ENCODE measurements at places on chromosomes 3 and 15.

GRCh38 chr3:56921573-56922453 lies 120.1 kb upstream of the ARHGEF3 start:
- no peak for DNase-seq

DNA sequence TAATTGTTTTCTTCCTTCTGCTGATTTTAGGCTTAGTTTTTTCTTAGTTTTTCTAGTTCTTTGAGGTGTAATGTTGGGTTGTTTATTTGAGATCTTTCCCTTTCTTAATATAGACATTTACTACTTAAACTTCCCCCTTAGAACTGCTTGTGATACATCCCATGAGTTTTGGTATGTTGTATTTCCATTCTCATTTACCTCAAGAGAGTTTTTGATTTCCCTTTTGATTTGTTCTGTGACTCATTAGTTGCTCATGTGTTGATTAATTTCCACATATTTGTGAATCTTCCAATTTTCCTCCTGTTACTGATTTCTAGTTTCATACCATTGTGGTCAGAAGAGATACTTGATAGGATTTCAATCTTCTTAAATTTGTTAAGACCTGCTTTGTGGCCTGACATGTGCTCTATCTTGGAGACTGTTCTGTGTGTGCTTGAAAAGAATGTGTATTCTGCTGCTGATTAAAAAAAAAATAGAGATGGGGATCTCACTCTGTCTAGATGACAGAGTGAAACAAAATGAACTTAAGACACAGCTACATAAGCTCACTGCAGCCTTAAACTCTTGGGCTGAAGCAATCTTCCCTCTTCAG lies 22.3 kb downstream of the GRM2 start:
- DNase-seq, result no peak

- DNase-seq, result peak; percentile 51
Observed at GRCh38 chr15:25783607-25784540, 79.3 kb downstream of the ATP10A start.

DNA sequence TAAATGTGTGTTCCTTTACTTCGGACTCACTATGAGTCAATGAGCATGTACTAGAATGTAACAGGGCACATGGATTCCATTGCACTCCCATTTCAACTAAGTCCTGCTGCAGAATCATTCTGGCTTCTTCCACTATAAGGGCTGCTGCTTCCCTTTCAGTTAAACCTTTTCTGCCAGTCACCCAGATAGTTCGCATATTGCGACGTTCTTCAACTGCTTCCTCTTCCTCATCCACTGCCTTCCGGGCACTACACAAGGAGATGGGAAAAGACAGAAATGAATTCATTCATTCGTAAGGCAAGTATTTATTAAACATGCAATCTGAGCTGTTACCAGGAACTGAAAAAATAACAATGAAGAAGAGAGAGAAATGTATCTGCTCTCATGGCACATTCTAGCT lies 55.6 kb downstream of the POLQ start:
- DNase-seq, result no peak

GRCh38 chr3:45313743-45314403 lies 74.5 kb upstream of the LARS2 start:
- no peak for DNase-seq

GRCh38 chr3:192929146-192929545 lies 11.5 kb upstream of the MB21D2 start:
- DNase-seq, result no peak

DNA sequence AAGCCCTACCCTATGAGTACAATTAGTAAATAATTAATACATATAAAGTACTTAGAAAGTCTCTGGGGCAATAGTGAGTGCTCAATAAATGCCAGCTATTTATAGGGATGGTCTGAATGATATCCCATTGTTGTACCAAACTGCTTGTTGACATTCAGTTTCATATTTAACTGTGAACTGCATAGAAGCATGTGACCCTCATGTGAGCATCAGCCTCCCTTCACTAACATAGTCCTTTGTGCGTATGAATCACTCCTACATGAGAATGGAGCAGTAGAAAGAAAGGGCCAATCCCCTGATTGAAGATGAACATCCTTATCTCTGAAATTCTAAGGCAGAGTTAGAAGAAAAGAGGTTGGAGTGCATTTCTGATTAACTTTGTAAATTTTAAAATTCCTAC lies 68.7 kb upstream of the ATP10A start:
- DNase-seq, result no peak

GRCh38 chr3:73718326-73719110 lies 93.8 kb upstream of the PDZRN3 start:
- no peak for DNase-seq

DNA sequence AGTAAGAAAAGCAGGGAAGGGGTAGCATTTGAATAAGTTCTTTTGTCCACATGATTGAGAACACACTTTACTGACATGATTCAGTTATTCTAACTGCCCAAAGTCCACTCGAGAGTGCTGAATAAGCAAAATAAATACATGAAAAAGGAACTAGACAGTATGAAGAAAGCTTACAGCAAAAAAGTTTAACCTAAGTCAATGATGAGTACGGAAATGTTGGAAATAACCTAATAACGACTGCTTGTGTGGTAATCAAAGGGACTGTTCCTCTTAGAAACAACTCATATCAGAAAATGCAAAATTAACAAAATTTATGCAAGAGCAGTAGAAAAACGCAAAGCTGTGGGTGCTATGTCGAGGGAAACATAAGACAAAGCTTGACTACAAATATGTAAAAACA lies 36.6 kb downstream of the DMXL2 start:
- no peak for DNase-seq

DNA sequence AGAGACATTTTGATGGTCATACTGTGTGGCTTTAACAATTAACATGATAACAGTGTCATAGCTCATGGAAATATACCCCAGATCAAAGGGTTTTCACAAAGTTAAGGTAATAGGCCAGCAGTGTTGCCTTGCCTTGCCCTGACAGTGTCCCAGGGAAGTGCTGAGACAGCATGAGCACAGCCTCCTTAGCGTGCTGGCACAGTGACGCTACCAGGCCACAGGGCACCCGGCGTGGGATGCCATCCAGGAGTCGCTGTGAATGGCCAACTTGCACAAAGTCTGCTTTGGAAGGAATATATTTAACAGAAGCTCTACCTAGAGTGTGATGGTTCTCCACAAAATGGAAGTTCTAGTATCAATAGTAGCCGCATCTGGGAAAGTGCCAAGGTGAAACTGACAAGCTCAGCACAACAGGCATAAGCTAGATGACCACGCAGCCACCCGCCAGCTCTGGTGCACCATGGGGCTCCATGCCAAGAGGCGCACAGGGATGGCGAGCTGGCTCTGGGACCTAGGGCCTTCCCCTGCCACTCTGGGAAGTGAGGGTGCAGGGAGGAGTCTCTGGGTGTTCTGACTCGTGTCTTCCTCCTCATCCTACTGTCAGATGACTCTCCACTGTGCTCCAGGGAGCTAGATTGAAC lies 86.2 kb downstream of the GABRB3 start:
- DNase-seq, result no peak

GRCh38 chr3:39443530-39443929 lies 23.9 kb upstream of the MOBP start:
- no peak for DNase-seq

GRCh38 chr3:16498130-16498890 lies 15.2 kb downstream of the RFTN1 start:
- no peak for DNase-seq

- no peak for DNase-seq
Observed at GRCh38 chr3:55364421-55364820, 122.7 kb downstream of the WNT5A start.

DNA sequence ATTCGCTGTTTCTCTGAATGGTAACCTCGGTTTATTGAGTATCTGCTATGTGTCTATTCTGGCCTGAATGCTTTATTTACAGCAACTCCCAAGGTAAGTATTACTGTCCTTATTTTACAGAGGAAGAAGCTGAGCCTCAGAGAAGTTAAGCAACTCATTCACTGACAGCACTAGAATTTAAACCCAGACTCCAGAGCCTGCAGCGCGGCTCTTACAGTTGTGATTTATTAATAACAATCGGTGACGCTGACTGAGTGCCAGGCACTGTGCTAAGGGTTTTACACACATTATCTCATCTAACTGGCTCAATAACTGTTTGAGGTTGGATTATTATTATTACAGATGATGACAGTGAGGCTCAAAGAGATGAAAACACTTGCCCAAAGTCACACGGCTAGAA lies 19.6 kb downstream of the SRGAP3 start:
- DNase-seq, result no peak

DNA sequence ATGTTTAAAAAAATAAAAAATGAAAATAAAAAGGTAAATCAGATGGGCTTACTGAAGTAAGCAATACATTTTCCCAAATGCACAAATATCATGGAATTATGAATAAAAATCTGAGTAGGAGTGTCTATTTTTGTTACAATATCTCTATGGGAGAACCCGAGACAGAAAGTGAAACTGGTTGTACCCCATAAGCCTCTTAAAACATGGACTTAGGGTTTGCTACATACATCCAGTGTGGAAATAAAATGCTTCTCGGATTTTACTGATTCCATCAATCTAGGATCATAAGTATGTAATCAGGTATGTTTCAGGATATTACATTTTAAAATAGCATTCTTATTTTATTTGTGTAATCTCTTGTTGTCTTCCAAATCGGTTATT lies 177.8 kb upstream of the CDIN1 start:
- DNase-seq, result no peak
